ENCODE measurements at places on chromosomes 5 and 9. TPM values are rescaled to one million over a fixed set of nuclear protein-coding genes. Genes with fewer than 3 reads are reported as not detected.

LRRTM2 gene
- total RNA-seq, result 2.0 TPM

RFESD gene
- total RNA-seq, result 0.98 TPM

CAMK4 gene
- 0.33 TPM for total RNA-seq

MYMK gene
- total RNA-seq, result not detected

SLC46A2 gene
- not detected for total RNA-seq

PDLIM7 gene
- 30.5 TPM for total RNA-seq

PIP5KL1 gene
- total RNA-seq, result 1.7 TPM

OR13F1 gene
- total RNA-seq, result not detected

INSL4 gene
- total RNA-seq, result not detected

GPX3 gene
- total RNA-seq, result 5.2 TPM

GALT gene
- 29.8 TPM for total RNA-seq

ENC1 gene
- total RNA-seq, result 21.9 TPM

ANKRD55 gene
- total RNA-seq, result 3.0 TPM

QRFP gene
- not detected for total RNA-seq

TBC1D2 gene
- total RNA-seq, result 1.4 TPM

PHF24 gene
- not detected for total RNA-seq

SHC3 gene
- 0.17 TPM for total RNA-seq

GFI1B gene
- under 0.01 TPM for total RNA-seq

CBY3 gene
- total RNA-seq, result 0.09 TPM

PRRX2 gene
- 0.17 TPM for total RNA-seq

LECT2 gene
- not detected for total RNA-seq

DDX4 gene
- not detected for total RNA-seq

PCSK1 gene
- 0.09 TPM for total RNA-seq

TSLP gene
- total RNA-seq, result 0.11 TPM

FAM153A gene
- total RNA-seq, result not detected

SLC4A9 gene
- not detected for total RNA-seq
